PC-3 (cell line): ENCODE measurements at places on chromosomes 12 and 14. TPM values are rescaled to one million over a fixed set of nuclear protein-coding genes. Genes with fewer than 3 reads are reported as not detected.
A peak's percentile ranks its signal among the peaks of the same experiment; 100 is the strongest.

DNA sequence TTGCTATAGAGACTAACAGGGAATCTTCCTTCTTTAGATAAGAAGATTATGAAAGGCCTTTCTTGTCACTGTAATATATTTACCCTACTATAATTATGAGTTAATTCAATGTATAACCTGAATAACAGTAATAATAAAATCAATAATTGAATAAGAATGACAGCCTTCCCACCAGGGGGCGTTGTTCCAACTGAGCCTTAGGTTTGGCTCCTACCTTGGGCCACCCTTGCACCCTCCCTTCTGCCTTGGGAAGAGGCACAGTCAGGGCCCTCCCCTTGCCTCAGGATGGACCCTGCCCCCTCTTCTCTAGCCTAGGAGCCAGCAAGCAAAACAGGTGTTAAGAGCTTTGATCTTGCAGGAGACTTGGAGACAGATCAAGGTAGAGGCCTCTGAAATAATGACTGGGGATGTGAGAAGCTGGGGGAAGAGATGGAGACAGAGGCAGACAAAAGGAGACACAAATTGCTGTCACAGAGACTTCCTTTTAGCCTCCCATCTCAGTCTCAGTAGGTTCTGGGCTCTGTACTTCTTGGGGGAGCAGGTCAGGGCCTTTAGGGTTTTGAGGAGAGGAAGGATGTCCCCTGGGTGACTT is 40.1 kb upstream of the CISTR start:
- H3K27me3 ChIP-seq = no peaks in the 10 kb centered on the region
- H3K4me1 ChIP-seq = peaks cover 17% of the 10 kb centered on the region
- no peak overlapping the region for H3K4me3 ChIP-seq
- H3K36me3 ChIP-seq = no peaks in the 10 kb centered on the region
- peak; percentile 37 for DNase-seq

The SPTB gene
- 2.3 and 3.6 TPM in 2 replicates for total RNA-seq

DNA sequence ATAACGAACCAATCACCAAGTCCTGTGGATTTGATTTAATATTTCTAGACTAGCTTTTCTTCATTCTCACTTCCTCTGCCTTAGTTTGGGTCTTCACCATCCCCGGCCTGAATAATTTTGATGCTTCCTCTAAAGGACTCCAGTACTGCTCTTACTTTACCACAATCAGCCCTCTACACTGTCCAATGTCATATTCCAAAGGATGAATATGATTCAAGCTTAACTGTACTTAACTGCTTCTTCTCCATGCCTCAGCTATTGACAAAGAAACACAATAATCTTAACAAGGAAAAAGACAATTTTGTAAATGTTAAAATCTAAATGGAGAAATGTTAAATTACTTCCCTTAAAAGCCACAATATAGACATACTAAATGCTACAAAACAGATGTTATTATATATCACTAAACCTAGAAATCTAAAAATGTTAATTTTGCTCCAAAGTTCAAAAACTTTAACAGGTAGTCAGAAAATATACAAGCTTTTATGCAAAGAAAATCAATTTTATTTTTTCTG is 70.2 kb downstream of the STXBP6 start:
- no peak overlapping the region for H3K27ac ChIP-seq
- no peaks in the 10 kb centered on the region for H3K4me1 ChIP-seq
- DNase-seq = no peak
- no peaks in the 10 kb centered on the region for H3K27me3 ChIP-seq
- no peak overlapping the region for H3K4me3 ChIP-seq

GRCh38 chr14:99707921-99708320 is 23.8 kb downstream of the CYP46A1 start:
- no peaks in the 10 kb centered on the region for H3K27me3 ChIP-seq
- no peaks in the 10 kb centered on the region for H3K36me3 ChIP-seq
- no peak overlapping the region for H3K27ac ChIP-seq
- no peak for DNase-seq

The SLC7A7 gene
- total RNA-seq = not detected in 2 replicates

DNA sequence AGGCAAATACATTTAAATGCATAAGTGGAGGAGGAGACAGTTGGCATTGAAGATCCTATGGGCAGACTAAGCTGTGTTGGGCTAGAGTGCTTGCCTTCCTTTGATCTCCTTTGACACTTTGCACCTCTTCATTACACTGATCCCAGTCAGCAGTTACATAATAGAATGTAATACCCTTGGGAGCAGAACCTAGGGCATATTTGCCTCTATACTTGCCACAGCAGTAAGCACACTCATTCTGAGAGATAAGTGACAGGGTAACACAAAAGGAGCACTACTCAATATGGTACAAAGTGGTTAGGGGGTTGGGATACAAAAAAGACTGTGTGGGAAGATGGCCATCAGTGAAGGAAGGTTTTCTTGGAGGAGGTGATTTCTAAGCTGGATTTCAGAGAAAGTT is 9.0 kb downstream of the MARS1 start:
- H3K4me3 ChIP-seq = no peak overlapping the region
- no peaks in the 10 kb centered on the region for H3K4me1 ChIP-seq
- H3K27me3 ChIP-seq = no peaks in the 10 kb centered on the region
- no peak for DNase-seq
- H3K36me3 ChIP-seq = peaks cover 44% of the 10 kb centered on the region

GRCh38 chr12:123471374-123472068 is 13.6 kb downstream of the SNRNP35 start:
- no peak overlapping the region for H3K27ac ChIP-seq
- H3K4me3 ChIP-seq = no peak overlapping the region
- no peaks in the 10 kb centered on the region for H3K27me3 ChIP-seq
- no peak for DNase-seq
- no peaks in the 10 kb centered on the region; the same call in 1 of the 2 replicates for H3K36me3 ChIP-seq
- no peaks in the 10 kb centered on the region for H3K4me1 ChIP-seq

- H3K36me3 ChIP-seq = no peaks in the 10 kb centered on the region
- peaks cover 76% of the 10 kb centered on the region for H3K27me3 ChIP-seq
- H3K27ac ChIP-seq = no peak overlapping the region
- no peaks in the 10 kb centered on the region for H3K4me1 ChIP-seq
Measured at GRCh38 chr14:99147366-99147740, 124.6 kb downstream of the BCL11B start.
